Activated CD4-positive, alpha-beta T cell treated with anti-CD3 and anti-CD28 coated beads, Interleukin-2, Interleukin-4, amounts not matched to agents 100 ng/mL and 50 ng/mL, durations not matched to agents 16 hours and 8 hours (primary cell): ENCODE measurements at places on chromosomes 12 and 14.
A peak's percentile ranks its signal among the peaks of the same experiment; 100 is the strongest.

DNA sequence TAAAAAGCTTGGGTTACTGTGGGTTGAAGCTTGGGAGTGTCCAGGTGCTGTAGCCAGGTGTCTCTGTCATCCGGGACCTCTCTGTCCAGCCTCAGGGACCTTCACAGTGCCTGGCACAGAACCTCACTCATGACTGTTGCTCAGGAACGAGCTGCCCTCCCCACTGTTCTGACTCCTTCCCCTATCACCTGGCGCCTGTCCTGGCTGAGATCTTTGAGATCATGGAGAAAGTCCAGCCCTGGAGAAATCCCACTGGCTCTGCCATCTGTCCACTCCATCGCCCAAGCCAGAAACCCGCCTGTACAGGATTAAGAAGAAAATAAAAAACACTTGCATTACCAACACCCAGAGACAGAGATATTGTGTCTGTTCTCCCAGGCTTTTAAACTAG lies 53.5 kb downstream of the DGLUCY start:
- DNase-seq = no peak

- no peak for DNase-seq
Measured at GRCh38 chr14:30528119-30528518, 30.8 kb upstream of the G2E3 start.

GRCh38 chr12:58819345-58819744 lies 101.0 kb downstream of the LRIG3 start:
- no peak for DNase-seq

DNA sequence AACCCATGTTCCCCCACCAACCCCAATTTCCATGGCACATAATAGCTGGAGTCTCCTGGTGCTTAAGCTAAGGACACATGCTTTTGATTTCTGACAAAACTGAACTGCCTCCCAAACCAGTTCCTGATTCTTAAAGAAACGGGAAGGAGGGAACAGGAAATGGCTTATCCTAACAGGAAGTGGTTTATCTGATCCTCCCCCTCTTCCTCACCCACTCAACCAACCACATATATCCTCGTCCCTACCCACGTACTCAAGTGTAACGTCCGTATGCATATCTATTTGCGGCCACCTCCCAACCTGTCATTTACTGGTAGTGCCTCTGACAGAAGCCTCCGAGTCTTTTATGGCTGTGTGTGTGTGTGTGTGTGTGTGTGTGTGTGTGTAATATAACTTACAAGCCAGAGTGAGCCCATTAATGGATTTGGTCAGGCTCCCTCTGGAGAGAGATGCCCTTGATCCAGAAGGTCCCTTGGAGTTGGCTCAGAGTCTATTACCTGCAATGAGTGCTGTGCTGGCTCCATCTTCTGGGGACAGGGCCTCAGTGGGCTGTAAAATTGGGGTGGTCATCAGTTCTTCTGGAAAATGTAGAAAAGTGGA lies 7.7 kb downstream of the DAZAP2 start:
- peak; percentile 44 for DNase-seq

DNA sequence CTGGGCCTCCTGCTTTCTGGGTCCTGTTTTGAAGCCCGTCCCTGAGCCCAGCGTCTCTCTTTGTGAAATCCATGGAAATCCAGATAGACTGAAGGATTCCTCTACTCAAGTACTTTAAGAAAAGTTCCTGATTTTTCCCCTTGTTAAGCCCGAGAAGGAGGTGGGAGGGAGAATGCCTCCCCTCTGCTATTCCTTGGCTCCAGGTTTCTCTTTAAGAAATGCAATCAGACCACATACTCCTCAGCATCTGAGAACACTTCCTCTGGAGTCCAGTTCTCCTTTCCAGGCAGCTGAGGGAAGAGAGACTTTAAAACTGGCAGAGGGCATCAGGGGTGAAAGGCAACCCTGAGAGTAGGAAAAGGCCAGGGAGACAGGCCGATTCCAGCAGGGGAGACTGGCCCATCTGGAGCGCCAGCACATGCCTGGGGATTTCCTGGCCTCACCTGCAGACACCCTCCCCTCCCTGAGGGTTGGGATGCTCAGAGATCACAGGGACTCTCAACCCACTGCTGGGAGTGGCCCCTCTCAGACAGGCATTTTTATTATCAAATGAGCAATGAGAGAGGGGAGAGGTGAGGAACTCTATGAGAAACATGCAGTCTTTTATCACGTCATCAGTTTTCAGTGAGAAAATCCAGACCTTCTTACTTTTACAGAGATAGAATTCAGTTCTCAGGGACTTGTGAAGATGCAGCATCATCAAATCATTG lies 2.0 kb upstream of the EMP1 start:
- no peak for DNase-seq

- DNase-seq = no peak
Measured at GRCh38 chr14:82432301-82433105, 898.9 kb upstream of the SEL1L start.

DNA sequence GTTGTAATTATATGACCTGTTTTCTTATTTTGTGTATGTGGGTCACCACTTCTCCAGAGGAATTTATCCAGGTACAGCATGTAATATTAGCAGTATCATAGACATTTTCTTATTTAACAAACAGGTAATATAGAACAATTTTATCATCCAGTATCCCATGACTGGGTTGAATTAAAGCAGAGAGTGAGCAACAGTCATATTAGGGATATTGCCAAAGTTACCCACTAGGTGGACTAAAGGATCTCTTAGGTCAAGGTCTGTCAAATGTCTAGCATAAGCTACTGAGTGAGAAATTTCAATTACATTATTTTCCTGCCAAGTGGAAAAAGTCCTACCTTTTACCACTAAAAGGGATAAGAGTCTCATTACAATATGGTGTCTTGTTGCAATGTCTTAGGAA lies 62.1 kb upstream of the TRIM9 start:
- DNase-seq = peak; percentile 2

DNA sequence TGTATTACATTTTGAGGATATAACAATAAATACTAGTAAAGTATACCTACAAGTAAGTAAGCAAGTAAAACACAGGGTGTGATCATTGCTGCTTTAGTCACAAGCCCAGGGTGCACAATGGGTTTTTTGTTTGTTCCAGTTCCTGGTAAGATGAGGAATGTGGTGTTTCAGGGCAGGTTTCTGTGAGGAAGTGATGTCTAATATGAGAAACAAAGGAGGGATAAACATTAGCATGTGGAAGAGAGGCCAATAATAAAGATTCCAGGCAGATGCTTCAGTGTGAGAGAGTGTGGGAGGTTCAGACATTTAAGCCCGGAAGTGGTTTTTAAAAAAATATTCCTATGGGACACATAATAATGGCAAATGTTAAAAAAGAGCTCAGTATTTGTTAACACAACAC lies 808.1 kb upstream of the USP15 start:
- DNase-seq = no peak

DNA sequence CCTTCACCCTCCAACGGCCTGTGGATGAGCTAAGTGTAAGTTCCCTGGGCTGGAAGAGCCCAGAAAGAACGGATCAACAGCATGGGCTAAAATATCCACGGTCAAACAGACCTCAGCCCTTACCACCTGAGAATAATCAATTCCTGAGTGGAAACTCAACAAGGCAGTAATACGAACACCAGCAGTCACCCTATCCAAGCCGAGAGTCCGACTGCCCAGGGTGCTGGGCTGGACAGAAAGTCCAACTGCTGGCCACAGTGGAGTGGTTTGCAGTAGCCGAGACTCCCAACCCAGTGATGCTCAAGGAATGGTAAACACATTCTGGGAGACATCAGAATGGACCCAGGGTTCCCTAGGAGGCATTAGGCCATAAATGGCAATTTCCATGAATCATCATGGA lies 36.8 kb downstream of the ANO2 start:
- no peak for DNase-seq

DNA sequence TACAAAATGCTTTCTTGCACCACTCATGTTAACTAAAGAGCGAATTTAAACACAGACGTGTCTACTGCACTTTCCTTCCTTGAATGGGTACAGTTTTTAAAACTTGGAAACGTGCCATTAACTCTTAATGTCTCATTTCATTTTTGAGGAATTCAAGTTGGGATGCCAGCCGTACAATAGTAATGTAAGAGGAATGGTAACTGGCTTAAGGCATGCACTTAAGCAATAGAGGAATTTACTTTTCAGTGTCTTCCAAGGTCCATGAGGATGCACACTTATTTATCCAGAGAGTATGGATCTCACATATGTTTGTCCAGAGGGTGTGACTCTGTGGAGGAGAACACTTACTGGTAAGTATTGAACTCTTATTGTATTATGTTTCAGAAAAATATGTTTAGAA lies 52.9 kb downstream of the PPP4R4 start:
- no peak for DNase-seq

GRCh38 chr12:90682398-90682797 lies 272.6 kb downstream of the CCER1 start:
- DNase-seq = no peak

- DNase-seq = no peak
Measured at GRCh38 chr12:57735952-57736740, 2.4 kb downstream of the AGAP2 start.

DNA sequence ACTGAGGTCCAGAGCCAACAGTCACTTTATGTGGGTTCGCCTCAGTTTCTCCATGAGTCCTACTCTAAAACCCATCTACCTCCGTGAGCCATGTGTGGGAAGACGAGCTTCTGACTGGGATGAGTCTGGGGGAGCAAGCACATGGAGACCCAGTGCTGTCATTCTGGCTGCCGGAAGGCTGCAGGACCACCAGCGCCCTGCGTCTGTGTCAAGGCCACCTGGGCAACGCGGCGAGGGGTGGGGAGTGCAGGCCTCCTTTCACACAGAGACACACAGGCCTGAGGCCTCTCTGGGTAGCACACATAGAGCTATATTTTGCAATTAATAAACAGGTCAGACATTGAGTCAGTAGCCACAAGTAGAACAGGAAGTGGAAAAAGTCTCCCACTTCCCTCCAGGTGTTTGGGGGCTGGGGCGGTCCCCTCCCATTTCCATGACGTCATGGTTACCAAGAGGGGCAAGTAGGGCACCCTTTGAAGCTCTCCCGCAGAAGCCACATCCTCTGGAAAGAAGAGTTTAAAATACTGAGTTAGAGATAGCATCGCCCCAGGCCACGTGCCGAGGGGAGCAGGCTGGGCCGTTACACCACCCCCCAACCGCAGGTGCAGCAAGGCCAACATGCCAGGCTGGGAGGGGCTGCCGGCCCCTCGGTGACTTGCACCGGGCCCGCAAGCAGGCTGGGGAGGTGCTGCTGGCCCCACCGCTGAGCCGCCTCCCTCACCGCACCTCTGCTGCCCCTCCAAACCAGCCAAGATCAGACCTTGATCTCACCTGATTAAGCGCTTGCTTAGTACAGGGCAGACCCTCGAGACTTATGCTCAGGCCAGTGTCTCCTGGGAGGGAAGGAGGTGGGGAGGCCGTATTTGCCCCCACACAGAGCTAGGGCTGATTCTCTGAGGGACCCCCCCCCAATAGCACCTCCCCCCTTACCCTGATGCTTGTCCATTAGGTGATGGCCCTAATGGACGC lies 32.7 kb downstream of the DAD1 start:
- peak; percentile 99 for DNase-seq

DNA sequence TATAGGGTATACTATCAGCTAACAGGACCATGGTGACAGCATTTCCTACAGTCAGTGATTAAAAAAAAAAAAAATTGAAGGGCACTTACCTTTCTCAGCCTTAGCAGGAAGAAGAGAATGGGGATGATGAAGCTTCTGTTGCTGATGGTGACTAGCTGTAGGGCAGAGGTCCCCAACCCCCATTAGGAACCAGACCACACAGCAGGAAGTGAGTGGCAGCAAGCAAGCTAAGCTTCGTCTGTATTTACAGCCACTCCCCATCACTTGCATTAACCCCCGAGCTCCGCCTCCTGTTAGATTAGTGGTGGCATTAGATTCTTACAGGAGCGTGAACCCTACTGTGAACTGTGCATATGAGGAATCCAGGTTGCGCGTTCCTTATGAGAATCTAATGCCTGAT lies 91.3 kb upstream of the USP44 start:
- no peak for DNase-seq

DNA sequence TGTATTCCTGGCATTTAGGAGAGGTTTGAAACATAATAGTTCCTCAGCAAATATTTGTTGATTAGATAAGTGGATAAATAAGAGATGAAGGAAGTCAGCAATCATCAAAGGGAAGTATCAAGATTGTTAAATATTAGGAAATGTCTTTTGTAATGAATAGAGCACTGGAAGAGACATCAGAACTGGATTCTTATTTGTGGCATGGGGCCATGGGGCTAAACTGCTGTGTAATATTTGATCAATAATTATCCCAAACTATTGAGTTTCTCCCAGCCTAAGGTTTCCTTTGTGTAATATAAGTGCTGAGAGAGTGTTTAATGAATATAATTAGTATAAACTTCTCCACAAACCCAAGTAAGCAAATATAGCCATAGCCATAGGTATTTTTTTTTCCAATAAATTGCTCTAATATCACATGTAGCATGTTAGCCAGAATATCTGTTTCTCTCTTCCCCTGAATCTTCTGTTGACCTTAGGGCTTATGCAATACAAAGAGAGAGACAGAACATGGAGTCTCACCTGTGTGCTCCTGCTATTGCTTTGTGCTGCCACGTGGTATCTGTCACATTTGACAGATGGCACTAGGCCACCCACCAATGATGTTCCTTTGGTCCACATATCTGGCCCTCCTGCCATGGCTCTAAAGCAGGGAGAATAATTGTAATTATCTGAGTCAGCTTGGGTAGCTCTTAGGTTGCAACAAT lies 658.7 kb downstream of the SOX5 start:
- no peak for DNase-seq

DNA sequence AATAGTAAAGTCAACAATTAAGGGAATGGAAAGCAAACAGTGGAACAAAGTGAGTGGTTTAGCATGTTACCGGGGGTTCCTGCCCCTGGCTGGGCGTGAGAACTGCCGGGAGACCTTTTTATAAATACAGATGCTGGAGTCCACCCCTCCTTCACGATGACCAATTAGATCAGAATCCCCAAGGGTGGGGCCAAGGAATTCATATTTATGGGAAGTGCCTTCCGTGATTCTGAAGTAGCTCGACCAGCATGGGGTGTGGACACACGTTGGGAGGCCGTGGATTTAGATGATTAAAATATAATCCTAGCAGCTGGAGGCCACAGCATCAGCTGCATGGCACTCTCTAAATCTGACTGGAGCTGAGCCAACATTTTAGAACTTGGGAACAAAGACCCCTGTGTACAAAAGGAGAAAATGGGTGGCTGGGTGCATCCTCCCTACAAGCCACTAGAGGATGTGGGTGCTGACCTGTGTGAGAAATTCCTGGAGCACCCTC lies 87.9 kb downstream of the SRRM4 start:
- no peak for DNase-seq

DNA sequence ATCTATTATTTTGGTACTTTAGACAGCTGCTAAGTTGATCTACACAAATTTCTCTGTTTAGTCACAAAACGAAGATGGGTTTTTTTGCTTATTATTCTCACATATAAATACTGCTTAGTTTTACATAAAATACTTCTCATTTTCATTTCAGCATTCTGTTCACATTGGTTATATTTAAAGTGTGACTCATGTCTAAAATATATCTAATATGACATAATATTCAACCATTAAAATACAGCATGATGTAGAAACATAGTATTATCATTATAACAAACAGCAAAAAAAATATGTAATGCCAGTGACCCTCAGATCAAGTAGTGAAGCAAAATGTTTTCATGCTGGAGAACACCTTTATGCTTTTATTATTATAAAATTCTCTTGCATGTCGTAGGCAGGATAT lies 63.7 kb downstream of the SH2B3 start:
- no peak for DNase-seq
